Pons (tissue), 1 donor: ENCODE measurements at places on chromosomes 7 and 10.
A peak's percentile ranks its signal among the peaks of the same experiment; 100 is the strongest.

DNA sequence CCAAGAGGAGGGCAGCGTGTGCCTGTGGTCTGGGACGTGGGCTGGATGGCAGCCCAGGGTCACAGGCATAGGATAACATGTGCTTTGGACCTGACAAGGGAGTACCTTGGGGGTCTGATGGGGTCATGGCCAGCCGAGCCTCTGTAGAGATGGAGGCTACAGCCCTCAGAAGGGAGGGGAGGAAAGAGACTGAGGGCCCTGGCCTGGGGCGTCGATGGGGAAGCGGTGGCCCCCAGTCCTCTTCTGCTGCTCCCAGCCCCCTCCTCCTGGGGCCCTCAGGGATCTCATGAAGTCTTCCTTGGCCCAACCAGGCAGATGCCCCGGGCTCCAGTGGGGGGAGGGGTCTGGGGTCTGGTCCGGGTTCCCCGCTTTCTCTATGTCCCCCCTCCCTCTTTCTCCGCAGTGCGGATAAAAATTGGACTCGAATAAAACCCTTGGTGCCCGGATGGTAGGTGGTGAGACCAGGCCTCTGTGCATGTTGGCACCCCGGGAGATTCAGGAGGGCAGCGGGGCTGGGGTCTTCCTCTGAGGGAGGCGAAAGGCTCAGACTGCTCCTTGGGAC lies 15.6 kb upstream of the HSPB1 start:
- DNase-seq = no peak

DNA sequence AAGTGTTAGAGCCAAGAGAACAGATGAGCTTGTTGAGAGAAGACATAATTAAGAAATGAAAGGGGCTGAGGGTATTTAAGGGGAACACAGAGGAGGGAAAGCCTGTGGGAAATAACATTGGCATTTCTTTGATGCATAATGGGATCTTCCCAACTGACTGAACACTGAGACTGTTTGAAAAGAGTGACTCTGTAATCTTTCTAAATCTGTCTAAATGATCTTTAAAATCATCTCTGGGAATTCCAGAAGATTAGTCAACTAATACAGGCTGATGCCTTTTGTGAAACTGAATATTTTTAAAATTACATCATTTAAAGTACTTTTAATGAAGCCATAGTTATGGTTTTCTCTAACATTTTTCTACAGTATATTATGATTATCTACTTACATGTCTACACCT lies 17.4 kb upstream of the SLC35G1 start:
- DNase-seq = no peak

- no peak for DNase-seq
Observed at GRCh38 chr7:46681865-46682503, 760.9 kb upstream of the IGFBP3 start.

GRCh38 chr10:5818894-5819293 lies 5.7 kb upstream of the GDI2 start:
- DNase-seq = peak; percentile 45

DNA sequence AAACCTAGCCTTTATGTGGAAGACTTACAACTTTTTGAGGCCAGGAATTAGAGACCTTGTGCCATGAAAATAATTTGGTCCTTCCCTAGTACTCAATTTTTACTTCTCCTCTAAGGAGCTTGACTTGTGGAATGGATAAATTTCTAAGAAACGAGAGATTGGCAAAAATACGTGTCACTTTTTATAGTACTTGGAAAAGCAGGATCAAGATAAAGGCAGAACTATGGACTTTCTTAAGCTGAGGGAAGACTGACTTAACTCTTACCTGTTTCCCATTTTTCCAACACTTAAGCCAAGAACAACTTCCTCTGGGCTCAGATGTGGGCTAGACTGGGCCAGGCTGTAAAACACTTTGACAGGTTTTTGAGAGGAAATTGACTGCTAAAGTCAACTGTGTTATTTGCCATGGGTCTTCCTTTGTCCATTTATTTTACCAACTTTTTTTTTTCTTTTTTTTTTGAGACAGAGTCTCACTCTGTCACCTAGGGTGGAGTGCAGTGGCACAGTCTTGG lies 2.0 kb upstream of the WBP1L start:
- DNase-seq = no peak

GRCh38 chr10:74831518-74832120 lies 5.2 kb downstream of the KAT6B start:
- DNase-seq = no peak

GRCh38 chr10:5450605-5451384 lies 38.4 kb downstream of the NET1 start:
- DNase-seq = no peak

- no peak for DNase-seq
Observed at GRCh38 chr10:30832749-30833627, 198.7 kb downstream of the ZNF438 start.

DNA sequence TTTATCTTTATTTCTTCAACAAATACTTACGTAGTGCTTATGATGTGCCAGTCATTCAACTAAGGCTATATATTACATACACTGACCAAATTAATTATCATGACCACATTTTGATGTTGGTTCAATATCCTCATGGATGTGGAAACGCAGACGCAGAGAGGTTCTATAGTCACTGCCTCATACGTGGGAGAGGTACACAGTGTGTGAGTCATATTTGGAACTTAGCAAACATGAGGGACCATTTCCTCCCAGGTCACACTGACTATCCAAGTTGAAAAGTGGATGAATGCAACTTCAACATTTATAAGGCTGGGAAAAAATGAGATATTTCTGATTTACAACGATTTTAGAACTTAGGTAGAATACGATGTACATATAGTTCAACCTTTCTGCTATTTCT lies 113.6 kb downstream of the PRLHR start:
- DNase-seq = no peak

GRCh38 chr7:36474283-36475010 lies 84.8 kb downstream of the ANLN start:
- no peak for DNase-seq

DNA sequence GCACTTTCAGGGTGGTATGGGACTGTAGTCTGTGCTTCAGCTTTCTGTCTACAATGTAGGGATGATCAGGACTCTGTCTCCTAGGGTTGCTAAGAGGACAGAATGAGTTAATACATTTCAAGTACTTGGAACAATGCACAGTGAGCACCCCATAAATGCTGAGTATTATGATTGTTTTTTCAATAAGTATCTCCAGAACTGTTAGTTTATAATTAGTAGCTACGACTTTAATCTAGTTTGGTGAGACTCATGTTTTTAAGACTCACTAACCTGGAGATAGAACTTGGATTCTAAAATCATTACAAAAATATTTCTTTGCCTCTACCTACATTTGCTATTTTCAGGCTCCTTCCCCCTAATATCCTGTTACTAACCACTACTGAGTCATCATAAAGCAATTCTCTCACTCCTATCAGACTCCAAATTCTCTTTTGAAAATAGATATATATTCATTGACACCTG lies 95.3 kb downstream of the CPED1 start:
- DNase-seq = no peak

DNA sequence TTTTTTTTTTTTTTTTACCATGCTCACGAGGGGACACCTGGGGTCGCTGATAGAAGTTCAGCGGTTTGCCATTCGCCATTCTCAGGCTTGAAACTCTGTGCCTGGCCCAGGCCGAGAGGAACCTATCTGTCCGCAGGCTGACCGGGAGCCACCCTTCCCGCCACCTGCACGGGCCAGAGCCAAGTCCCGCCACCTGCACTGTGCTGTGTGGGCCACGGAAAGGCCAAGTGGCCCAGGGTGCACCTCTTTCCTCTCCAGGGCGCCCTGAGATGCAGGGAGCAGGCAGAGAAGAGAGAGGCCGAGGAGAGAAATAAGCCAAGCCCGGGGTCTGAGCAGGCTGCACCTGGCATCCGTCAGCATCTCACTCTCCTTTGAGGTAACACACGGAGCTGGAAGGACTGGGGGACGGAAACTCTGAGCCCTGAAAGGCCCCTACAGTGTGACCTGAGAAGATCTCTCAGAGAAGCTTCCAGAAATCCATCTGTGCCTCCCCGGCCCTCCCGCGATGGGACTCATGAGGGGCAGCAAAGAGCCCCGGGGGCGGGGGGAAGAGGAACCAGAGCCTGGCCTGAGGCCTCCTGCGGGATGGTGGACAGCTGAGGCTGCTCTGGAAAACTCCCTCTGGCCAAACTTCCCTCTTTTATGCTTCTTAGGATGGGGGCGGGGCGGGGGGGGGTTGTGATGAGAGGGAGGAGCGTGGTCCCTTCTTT lies 46.6 kb downstream of the PRKAG2 start:
- DNase-seq = no peak

DNA sequence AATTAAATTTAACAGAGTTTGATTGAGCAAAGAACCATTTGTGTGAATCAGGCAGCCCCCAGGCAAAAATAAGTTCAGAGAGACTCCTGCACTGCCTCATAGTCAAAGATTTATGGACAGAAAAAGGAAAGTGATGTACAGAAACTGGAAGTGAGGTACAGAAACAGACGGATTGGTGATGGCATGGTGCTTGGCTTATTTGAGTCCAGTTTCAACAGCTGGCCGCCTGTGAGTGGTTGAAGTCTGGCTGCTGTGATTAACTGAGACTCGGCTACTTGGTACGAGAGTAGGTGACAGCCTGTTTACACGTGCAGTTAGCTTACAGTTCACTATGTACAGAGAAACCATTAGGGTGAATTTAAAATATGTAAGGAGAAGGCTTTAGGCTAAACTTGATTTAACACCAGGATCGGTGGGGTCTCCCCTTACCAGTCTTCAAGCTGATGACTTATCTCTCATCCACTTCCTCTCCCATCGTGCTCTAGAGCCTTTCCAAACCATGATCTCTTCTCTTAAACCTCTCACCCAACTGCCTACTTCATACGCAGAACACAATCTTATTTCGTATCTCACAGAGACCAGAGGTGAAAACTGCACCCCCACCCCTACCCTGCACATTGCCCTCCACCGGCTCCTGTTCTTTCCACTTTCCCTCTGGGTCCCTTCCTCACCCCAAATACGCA lies 5.0 kb upstream of the MSMB start:
- no peak for DNase-seq
